Large intestine (tissue), 12 donors: ENCODE measurements at places on chromosomes 1 and 21.

- peaks cover 2% of the 10 kb centered on the region for H3K27me3 ChIP-seq
- no peak overlapping the region for H3K27ac ChIP-seq
- no peaks in the 10 kb centered on the region for H3K4me1 ChIP-seq
- no peaks in the 10 kb centered on the region for H3K36me3 ChIP-seq
Measured at GRCh38 chr1:223337174-223337869, 26.7 kb downstream of the SUSD4 start.

DNA sequence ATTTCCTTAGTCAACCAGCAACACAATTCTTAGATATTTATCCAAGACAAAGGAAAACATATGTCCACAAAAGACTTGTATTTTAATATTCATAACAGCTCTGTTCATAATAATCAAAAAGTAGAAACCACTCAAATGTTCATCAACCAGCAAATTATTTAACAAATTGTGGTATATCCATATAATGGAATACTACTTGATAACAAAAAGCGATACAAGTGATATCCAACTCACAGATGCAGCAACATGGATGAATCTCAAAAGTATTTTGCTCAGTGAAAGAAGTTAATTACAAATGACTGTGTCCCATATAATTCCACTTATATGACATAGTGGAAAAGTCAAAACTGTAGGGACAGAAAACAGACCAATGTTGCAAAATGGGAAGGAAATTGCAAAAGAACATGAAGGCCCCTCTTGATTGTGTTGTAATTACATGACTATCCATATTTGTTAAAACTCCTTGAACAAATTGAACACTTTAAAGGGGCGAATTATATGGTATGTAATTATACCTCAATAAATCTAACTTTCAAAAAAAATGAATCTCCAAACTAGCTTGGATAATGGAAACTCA is 116.9 kb downstream of the EDEM3 start:
- no peak overlapping the region for H3K4me3 ChIP-seq
- DNase-seq = no peak
- no peaks in the 10 kb centered on the region for H3K4me1 ChIP-seq
- no peaks in the 10 kb centered on the region for H3K27me3 ChIP-seq
- no peak overlapping the region for H3K27ac ChIP-seq
- no peaks in the 10 kb centered on the region for H3K36me3 ChIP-seq

- H3K27me3 ChIP-seq = no peaks in the 10 kb centered on the region
- H3K4me3 ChIP-seq = no peak overlapping the region
- peaks cover 5% of the 10 kb centered on the region for H3K36me3 ChIP-seq
- H3K4me1 ChIP-seq = peaks cover 62% of the 10 kb centered on the region
- DNase-seq = no peak
- H3K27ac ChIP-seq = peak overlapping the region; percentile 60
Measured at GRCh38 chr1:21913763-21914162, 23.3 kb downstream of the HSPG2 start.

DNA sequence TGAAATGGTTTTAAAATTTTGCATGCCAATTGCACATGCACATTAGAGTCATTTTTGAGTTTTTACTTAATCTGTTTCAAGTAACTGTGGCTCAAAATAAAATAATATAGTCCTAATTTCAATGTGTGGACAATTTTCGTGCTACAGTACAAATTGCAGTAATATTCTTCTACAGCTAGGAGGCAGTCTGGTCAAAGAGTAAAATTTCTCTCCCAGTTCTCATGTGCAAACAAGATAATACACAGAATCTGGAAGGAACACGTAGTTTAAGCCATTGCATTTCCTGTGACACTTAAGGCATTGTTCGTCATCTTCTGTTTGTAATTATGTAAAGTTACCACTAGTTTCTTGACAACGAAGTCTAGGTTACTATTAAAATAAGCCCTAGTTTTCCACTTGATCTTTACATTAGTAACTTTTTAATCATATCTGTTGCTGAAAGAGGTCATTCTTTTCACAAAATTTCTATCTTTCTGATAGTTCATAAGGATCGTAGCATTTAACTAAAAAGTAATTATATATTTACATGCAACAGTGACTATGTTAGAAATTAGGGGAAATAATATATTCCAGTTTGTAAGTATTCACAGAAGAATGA is 28.9 kb downstream of the ODR4 start:
- H3K4me1 ChIP-seq = no peaks in the 10 kb centered on the region
- no peaks in the 10 kb centered on the region for H3K27me3 ChIP-seq
- no peak overlapping the region for H3K27ac ChIP-seq
- peak; percentile 9 for DNase-seq
- peaks cover 23% of the 10 kb centered on the region for H3K36me3 ChIP-seq
- no peak overlapping the region for H3K4me3 ChIP-seq

DNA sequence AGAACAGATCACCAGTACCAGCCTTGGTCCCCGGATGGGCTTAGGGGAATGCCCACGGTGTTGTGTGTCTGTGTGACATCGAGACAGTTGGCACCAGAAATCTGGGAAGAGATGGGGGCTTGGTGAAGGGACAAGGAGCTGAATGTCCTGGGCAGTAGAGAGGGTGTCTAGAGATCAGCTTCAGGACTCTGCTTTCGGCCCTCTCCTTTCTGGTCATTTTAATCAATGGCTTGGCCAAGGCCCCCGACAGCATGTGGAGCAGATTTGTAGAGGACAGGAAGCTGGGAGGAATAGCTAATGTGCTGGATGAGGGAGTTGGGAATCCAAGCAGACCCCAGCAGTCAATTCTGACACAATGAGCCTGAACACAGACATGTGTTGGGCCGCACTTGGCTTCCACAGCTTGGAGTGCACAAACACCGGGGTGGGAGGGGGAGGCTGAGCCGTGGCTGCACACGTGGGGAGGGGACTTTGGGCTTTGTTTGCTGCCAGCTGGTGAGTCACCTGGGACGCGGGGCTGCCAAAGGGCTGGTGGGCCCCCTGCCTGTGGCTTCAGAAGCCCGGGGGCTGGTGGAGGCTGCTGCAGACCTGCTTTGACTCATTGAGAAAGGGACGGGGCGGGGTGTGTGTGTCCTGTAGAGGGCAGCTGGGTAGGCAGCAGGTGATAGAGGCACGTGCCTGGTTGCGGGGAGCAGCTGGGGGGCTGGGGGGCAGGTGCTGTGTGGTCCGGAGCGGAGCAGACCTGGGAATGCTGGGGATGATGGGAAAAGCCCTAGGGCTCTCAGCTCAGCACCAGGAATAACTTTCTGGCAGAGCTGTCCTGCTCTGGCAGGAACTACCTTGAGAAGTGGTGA is 20.9 kb downstream of the SLC1A7 start:
- H3K27ac ChIP-seq = no peak overlapping the region
- H3K4me1 ChIP-seq = peaks cover 71% of the 10 kb centered on the region
- DNase-seq = peak; percentile 88
- H3K36me3 ChIP-seq = no peaks in the 10 kb centered on the region
- H3K4me3 ChIP-seq = no peak overlapping the region
- H3K27me3 ChIP-seq = no peaks in the 10 kb centered on the region

DNA sequence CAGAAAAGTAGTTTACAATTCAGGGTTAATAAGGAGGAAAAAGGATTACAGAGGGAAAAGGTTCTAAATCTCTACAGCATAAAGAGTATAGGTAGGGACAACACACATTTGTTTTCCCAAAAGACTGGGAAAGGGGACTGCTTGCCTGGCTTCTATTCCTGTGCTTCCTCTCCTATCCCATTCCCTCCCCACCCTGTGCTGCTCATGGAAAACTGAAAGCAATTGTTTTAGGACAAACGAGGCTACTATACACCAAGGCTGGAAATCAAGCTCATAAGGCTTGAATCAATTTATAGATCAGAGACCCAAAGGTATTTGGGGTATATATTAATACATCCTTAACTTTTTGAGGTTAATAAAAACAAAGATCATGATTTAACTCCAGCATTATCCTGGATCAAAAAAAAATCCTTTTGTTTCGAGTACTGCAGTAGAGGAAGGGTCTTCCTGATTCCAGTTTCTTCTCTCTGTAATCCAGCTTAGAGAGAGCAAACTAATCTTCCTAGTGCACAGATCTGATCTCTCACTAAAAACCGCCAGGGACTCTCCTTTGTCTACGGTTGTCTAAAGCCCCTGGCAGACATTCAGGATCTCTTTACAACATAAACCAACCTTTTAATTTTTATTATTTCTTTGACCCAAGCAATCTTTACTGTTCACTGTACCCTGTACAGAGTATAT is 37.4 kb upstream of the A3GALT2 start:
- peaks cover 12% of the 10 kb centered on the region for H3K36me3 ChIP-seq
- H3K4me1 ChIP-seq = peaks cover 4% of the 10 kb centered on the region
- no peak overlapping the region for H3K4me3 ChIP-seq
- DNase-seq = no peak
- H3K27ac ChIP-seq = no peak overlapping the region
- no peaks in the 10 kb centered on the region for H3K27me3 ChIP-seq

DNA sequence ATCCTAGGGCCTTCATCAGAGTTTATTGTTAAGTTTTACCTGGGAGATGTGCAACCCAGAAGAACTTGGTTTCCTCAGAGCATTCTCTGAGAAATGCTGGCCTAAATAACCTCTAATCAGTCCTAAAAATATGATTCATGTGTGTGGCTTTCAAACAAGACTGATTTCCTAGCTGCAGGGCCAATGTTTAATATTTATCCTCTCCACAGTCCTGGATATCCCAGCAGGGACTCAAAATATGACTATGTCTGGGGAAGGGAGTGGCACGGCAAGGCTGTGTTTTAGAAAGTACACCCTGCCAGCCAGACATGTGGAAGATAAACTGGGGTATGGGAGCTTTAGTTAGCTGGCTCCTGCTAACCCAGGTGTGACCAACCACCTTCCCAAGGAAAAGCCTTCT is 26.3 kb downstream of the PLPP3 start:
- H3K27me3 ChIP-seq = no peaks in the 10 kb centered on the region
- peaks cover 3% of the 10 kb centered on the region for H3K4me1 ChIP-seq

DNA sequence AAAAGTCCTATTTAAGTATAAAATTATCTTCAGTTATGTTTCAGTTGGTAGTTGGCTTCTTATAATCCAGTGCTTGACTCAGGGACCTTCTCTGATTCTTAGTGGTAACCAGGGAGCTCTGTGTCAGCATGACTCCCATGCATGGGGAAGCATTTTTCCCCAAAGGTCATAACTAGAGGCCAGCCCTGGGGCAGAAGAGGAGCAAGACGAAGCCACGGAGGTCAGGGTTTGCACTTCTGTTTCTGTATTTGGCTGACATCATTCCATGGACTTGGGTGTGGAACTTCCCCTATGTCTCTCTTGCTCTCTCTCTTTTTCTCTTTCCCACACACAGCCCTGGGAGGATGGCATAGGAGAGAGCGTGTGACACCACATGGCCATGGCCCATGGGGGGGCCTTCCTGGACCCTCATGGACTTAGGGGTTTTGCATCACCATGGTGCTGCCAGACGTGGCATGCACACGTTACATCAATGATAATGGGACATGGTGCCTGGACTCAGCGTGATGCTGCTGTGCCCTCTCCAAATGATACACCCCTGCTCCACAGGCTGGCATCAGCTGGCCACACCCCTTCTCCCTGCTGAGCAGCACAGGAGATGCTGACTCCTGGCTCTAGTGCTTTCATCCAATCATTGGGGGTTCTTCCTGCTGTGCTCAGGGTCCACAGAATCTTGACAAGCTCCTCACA is 260.5 kb downstream of the KCNJ6 start:
- H3K36me3 ChIP-seq = no peaks in the 10 kb centered on the region
- no peak overlapping the region for H3K4me3 ChIP-seq
- no peaks in the 10 kb centered on the region for H3K4me1 ChIP-seq
- H3K27ac ChIP-seq = no peak overlapping the region
- DNase-seq = no peak
- H3K27me3 ChIP-seq = peaks cover 2% of the 10 kb centered on the region

DNA sequence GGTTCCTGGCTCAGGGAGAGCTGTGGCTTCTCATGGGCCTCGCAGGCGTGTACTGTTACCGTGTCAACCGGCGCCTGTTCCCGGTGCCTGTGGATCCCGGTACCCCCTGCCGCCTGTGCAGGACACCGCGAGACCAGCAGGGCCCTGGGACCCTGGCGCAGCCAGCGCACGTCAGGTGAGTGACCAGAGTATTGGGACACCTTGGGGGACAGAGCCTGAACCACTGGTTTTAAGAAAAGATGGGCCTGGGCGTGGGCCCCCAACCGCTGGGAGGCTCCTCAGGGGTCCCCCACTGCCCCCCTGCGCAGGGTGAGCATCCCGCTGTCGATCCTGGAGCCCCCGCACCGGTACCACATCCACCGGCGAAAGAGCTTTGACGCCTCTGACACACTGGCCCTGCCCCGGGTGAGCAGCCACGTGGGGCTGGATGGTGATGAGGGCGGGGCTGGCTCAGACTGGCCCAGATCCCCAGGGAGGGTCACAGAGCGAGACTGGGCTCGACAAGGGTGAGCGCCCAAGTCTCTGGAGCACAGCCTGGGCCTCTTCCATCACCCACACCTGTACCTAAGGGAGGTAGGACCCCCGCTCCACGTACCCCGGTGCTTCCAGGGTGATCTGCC is 10.5 kb downstream of the MIIP start:
- DNase-seq = no peak
- H3K36me3 ChIP-seq = peaks cover 56% of the 10 kb centered on the region
- no peaks in the 10 kb centered on the region for H3K27me3 ChIP-seq
- H3K27ac ChIP-seq = no peak overlapping the region

DNA sequence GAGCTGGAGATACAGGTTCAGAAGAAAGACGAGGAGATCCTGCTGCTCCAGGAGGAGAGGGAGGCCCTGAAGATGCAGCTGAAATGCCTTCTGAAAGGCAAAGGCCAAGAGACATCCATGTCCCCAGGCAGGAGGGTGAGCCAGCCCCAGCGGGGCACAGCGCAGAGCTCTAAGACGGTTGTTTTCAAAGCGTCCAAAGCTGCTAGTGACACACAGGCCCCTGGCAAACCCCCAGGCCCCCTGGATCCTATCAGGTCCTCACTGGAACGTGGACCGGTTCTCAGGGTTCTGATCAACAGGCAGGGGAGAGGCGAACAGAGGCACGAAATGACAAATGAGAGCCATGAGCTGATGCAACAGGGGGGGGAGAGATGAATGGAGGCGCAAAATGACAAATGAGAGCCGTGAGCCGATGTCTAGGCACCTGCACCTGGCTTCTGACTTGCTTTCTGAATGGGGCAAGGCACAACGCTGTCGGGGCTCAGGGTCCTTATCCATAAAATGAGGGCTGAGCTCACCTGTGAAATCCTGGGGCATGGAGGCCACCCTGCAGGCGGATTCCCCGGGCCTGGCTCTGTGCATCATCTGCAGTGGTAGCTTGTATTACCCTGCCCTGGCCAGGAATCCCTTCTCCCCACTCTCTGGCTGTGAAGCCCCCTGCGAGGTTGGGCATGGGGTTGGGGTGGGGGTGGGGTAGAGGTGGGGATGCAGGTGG is 9.2 kb downstream of the CCDC27 start:
- DNase-seq = no peak
- no peak overlapping the region for H3K4me3 ChIP-seq
- H3K36me3 ChIP-seq = no peaks in the 10 kb centered on the region
- peaks cover 8% of the 10 kb centered on the region for H3K27me3 ChIP-seq
- H3K27ac ChIP-seq = no peak overlapping the region

DNA sequence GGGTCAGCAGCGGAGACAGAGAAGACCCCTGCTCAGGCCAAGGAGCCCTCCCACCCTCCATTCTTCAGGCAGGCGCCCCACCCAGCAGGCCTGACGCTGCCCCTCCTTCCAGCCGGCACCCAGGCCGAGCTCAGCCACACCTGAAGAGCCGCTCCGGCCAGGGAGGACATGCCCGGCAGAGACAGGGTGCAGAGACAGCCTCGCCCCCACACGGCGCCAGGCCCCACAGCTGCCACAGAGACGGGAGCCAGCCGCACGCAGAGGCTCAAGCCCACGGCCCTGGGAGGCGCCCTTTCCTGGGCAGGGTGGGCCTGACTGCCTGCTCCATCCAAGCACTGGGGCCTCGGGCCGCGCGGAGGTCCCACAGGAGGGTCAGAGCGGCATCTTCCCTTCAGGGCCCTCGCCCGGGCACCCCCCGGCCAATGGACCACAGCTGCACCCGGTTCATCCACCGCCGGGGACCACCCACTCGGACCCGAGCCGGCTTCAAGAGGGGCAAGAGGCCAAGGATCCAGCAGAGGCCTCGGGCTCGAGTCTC is 5.2 kb downstream of the TTLL10 start:
- DNase-seq = no peak
- H3K4me3 ChIP-seq = no peak overlapping the region
- no peaks in the 10 kb centered on the region for H3K36me3 ChIP-seq
